ENCODE measurements at places on chromosomes 5 and 9.

- no peak for DNase-seq
Measured at GRCh38 chr5:150671509-150672236, 10.6 kb downstream of the MYOZ3 start.

DNA sequence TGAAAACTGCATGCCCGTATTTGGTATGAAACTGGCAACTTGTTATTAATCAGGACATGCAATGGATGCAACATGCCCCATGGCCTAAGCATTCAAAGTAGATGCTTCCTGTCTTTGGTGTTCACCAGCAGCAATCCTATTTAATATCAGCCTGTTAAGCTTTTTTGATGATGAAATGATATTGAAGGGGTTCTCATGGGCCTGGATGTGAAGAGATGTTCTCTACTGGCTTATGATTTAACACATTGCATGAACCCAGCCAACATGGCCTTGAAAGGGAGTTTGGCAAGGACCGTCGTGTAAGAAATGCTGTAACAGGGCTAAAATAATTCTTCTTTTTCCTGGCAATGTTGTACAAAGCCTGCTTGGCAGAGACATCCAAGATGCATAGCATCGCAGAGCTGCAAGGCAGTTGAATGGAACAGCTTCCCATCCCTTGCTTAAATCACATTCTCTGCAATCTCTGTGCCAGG, 111.2 kb downstream of the SMARCA2 start:
- DNase-seq, result no peak

GRCh38 chr5:106873568-106873967, 797.2 kb downstream of the EFNA5 start:
- no peak for DNase-seq

- DNase-seq, result no peak
Measured at GRCh38 chr5:56085193-56085592, 90.4 kb upstream of the IL6ST start.

DNA sequence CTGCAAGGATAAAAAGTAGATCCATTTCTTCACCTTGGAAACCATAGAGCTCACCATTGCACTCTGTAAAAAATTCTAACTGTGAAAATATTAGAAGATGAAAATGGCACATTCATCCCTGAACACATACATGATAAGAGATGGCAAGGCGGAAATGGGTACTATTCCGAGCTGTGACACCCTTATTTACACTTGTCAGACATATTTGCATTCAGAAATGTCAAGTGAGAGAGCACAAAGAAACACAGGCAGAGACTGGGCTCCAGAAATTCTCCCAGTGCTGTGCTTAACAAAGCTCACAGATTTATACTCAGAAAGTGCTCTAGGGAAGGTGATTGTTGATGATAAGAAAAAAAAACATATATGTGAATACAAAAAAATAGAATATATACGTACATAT, 170.3 kb upstream of the PUM3 start:
- no peak for DNase-seq

- DNase-seq, result no peak
Measured at GRCh38 chr5:167571824-167572223, 719.6 kb upstream of the WWC1 start.

- no peak for DNase-seq
Measured at GRCh38 chr9:127422133-127422782, 1.9 kb upstream of the ZNF79 start.

- DNase-seq, result no peak
Measured at GRCh38 chr5:127228540-127229184, 61.9 kb upstream of the MEGF10 start.

GRCh38 chr9:132489536-132489935, 79.5 kb downstream of the CFAP77 start:
- DNase-seq, result no peak

- DNase-seq, result peak; percentile 27
Measured at GRCh38 chr9:95336281-95336680, 18.8 kb upstream of the FANCC start.

- no peak for DNase-seq
Measured at GRCh38 chr5:141478321-141478945, 2.7 kb downstream of the PCDHGC3 start.

- DNase-seq, result no peak
Measured at GRCh38 chr9:133647148-133647547, 11.0 kb downstream of the DBH start.

DNA sequence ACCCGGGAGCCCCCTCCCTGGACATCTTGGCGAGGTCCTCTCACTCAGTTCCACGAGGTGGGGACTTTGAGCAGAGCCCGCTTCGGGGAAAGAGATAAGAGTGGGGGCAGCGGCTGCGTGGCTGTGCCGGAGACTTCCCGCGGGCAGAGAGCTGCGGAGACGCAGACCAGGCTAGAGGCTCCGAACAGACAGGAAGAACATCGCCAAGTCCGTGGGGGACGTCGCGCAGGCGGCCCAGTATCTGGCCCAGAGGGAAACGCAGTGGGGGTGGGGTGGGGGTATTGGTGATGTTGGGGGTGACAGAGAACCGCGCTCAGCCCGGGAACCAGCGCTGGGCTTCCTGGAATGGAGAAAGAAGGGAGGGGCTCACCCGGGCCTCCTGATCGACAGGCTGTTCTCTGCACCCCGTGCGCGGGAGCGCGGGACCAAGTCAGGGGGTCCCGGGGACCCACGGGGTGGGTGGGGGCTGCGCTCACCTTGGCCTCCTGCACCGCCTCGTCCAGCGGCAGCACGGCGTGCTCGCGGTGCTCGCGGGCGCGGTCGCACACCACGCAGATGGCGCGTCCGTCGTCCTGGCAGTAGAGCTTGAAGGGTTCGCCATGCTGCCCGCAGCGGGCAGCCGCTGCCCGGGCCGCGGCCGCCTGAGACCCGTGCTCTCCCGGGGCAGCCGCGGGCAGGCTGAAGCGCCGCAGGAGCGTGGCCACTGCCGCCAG, 727 bp downstream of the TRIM7 start:
- no peak for DNase-seq

DNA sequence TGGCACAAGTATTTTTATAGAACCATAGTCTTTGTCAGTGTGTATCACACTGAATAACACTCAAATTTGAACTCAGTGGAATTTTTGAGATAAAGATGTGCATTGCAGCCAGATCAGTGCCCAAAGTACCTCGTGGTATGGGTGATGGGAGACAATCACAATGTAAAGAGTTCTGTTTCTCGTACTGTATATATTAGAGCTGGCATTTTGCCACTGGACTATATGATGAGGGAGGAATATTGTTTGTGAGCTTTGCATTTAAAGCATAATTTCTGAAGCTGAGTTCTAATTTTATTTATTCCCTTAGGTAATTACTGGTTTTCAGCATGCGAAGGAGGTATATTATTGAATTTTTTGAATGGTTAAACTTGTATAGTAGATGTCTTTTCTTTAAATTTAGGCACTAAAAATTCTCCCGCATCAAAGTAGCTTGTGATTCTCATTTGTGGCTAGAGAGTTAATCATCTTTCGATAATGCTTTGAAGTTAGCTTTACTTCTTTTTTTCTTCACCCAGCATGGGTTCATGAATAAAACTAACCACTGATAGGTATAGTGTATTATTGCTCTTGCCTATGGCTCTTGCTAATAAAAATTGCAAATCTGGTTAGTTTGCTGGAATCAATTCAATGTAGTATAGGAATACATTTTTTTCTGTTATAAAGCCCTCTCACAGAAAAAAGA, 43.1 kb downstream of the PAM start:
- DNase-seq, result no peak

- DNase-seq, result no peak
Measured at GRCh38 chr9:35287987-35288632, 126.3 kb downstream of the UNC13B start.

GRCh38 chr5:170427672-170428236, 38.6 kb upstream of the KCNMB1 start:
- no peak for DNase-seq

DNA sequence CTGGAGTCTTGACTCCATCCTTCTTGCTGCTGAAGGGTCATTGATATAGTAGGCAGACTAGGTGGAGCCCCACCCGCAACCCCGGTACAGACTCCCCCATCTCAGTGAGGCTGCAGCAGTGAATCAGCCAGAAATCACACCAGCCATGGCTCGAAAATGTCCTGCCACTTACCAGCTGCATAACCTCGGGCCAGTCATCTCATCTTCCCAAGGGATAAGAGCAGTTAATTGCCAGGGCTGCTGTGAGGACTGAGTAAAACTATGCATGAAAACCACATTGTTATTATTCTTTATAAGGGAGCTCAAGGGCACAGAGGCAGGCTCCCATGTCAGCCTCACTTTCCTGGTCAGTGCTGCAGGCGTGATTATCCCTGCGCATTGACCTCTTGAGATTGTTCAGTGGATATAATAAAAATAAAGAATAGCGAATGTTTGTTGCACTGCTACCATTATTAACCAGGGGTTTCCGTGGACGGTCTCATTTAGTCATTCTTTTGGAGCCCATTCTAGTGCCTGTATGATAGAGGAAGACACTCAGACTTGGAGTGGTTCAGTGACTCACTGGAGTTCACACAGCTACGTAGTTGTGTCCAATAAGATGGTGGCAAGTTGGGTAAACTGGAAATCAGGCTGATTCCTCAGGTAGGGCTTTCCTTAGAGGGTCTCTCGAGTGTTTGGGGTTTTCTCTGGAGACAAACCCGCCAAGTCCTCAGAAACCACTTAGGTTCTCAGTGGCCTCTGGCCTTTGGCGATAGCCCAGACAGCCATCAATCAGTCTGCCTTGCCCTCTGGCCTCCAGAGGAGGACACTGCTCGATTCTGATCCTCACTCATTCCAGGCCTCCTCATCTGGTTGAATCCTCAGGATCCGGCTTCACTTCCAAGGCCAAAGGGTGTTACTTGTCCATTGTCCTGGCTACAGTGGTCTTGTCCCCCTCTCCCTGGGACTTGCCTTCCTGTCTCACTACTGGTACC, 39.9 kb downstream of the COL15A1 start:
- peak; percentile 25 for DNase-seq

- DNase-seq, result no peak
Measured at GRCh38 chr9:98135938-98136337, 16.9 kb upstream of the TRIM14 start.

DNA sequence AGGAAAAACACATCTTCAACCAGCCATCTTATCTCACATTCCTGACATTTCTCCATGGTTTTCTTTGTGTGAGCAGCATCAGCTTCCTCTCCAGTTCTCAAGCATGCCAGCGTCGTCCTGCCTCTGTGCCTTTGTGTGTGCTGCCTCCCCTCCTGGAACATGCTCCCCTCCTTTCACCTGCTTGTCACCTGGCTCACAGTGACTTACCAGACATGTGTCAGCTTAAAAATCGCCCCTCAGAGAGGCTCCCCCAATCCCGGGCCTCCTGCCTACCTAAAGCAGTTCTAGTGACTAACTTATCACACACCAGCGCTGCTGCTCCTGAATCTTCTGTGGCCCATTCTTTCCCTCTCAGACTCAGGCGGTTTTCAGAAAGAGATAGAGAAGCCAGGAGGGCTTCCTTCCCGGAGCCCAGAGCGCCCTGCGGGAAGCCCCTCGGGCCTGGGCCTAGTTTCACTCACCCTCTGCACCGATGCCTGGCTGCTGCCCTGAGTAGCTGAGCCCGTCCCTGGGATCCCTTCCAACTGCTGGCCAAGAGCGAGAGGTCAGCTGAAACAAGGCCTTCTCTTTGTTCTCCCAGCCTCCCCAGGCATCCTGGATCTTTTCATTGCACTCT, 51.1 kb upstream of the MVB12B start:
- no peak for DNase-seq

Measured in activated naive CD4-positive, alpha-beta T cell treated with anti-CD3 and anti-CD28 coated beads, Interleukin-2, amount 50 U/mL, for 72 hours (primary cell).